Mesenteric fat pad (tissue), 1 donor: ENCODE measurements at places on chromosomes 5 and 9.

DNA sequence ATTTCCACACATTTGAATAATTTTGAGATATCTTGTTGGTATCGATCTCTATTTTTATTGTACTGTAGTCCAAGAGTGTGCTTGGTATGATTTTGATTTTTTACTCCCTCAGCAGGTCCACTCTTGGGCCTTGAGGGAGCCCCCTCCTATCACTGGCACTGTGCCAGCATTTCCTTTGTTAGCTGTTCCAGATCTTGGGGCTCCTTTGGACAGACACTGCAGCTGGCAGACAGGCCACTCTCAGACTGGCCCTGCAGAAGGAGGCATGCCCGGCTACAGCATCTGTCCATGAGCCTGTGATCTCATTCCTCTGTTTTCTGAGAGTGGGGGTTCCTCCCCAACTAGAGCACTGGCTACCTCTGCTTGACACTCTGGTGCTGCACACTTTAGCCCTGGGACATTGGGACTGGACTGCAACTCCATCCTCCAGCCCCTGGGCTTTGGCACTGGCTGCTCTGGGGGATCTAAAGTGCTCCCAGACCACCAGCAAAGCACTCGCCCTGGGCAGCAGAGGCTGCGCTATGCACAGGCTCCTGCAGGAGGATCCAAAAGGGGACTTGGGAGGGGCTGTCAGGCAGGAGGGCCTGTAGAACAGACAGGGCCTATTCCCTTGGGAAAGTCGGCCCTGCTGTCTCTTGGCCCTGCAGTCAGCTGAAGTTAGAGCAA lies 271.3 kb upstream of the DMAC1 start:
- DNase-seq, result no peak

- DNase-seq, result no peak
Observed at GRCh38 chr5:31443572-31443971, 88.3 kb downstream of the DROSHA start.

DNA sequence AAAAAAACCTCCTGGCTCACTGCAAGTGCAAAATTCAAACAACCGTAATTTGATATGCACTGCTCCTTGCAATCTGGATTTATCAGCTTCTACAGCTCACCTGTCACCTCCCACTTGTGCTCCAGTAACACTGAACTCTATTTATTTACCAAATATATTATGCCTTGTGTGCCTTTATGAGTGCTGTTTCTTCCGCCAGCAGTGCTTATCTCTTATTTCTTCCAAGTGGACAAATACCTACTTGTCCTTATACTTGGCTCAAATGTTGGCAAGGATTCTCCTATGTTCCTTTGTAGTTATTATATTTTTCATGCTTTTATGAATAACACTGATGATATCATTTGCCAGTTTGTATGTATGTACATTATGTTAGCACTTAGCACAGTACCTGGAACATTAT lies 145.7 kb upstream of the ARRDC3 start:
- no peak for DNase-seq

- no peak for DNase-seq
Observed at GRCh38 chr5:169064093-169064492, 236.8 kb downstream of the SLIT3 start.

GRCh38 chr5:44389090-44389822 lies at the start of gene FGF10:
TSS of gene FGF10 (minus strand) at chr5:44389420. CDS start at chr5:44388682, 738 bp downstream.
- DNase-seq, result no peak

- DNase-seq, result no peak
Observed at GRCh38 chr5:159426694-159427093, 96.4 kb upstream of the IL12B start.

GRCh38 chr9:110626101-110626829 lies 42.3 kb upstream of the MUSK start:
- no peak for DNase-seq

DNA sequence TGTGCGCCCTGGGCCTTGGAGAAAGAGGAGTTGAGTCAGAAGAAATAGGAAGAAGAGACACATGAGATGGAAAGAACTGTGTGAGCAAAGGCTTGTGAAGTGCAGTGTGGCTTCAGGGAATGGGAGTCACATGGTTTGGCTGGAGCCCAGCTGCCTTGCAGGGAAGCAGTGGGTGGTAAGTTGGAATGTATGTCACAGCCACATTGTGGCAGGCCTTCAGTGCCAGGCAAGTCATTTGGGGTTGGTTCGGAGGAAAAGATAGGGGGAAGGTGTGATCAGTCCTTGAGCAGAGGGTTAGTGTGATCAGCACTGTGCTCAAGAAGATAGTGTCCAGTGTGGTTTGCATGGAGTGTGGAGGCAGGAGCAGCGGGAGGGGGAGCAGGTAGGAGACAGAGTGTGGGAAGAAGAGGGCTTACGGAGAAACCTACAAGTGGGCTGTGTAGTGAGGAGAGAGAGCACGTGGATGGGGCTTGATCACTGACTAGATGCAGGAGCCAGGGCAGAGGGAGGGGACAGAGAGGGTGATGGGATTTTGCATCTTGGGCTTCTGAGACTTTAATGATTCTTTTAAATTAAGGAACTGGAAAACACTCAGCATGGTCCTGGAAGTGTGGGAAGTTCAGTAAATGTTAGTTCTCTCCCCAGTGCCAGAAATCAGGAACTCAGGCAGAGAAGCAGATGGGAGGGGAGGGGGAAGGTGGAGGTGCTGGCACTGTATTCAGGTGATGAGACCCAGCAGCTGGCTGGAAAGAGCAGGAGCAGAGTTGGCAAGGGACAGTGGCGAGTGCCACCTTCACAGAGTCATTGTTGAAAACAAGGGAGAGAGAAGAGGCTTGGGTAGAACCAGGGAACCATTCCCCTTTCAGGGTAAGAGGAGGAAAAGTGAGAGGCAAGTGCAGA lies 46.6 kb downstream of the ARHGAP26 start:
- no peak for DNase-seq

- DNase-seq, result no peak
Observed at GRCh38 chr9:126307322-126308061, 19.1 kb upstream of the MVB12B start.

DNA sequence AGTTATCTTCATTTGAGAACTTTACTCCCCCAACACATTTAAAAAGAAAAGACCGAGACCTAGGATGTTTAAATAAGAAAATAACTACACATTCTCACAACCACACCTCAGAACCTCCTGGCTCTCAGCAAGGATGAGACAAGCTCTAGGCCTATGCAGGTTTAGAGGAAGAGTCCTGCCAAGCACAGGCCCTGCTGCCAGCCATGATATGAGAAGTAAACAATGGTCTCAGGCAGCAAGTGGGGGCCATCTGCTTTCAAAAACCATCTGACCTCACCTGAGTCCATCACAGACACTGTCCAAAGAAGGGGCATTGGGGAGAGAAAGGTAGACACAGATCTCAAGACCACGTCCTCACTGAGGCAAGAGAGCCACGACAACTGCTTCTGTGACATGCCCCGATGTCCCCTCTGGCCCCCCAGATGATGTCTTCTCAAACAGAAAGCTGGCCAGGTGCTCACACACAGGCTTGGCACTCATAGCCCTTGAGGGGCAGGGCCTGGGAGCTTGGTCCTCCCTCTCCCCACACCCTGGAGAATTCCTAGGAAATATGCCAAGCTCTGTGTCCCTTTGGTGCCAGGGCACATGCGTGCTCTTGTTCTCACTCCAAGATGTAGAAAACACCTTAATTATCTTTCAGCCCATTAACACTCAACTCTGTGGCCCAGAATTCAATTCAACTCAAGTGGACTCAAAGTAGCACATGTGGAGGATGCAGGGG lies 150.4 kb downstream of the FSTL4 start:
- peak; percentile 60 for DNase-seq

GRCh38 chr5:17089690-17090089 lies 127.7 kb upstream of the BASP1 start:
- no peak for DNase-seq

DNA sequence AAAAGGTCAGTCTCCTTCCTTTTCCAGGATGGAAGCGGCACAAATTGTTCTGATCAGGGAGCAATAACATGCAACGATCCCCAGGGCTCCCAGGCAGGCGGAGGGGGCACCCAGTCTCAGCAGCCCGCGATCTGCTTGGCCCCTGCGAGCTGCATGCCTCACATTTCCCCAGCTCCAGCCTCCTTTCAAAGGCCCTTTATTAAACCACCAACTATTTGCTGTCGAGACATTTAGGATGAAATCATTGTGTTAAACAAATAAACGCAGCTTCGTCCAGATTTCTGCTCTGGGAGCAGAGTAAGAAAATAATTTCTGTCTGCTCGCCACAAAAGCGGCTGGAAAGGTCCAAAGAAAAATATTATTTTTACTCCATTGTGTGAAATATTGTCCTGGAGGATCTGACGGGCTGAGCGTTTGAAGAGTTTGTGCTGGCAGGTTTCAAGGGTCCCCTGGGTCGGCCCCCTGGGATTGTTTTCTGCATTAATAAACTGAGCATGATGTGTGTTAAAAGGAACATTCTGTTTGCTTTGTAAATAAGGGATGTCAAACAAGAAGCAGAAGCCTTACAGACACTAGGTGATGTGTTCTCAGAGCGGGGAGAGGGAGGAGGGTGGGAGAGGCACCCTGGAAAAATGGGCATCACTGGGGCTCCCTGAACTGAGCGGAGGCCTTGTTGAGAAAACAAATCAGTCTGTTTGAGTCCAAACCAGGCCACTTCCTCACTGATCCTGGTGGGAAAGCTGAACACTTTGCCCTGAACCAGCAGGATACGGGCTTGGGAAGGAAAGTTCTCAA lies 110.1 kb downstream of the FOXD1 start:
- no peak for DNase-seq

GRCh38 chr5:17143335-17143734 lies 74.1 kb upstream of the BASP1 start:
- no peak for DNase-seq

- no peak for DNase-seq
Observed at GRCh38 chr9:13013991-13014883, 239.4 kb downstream of the LURAP1L start.

DNA sequence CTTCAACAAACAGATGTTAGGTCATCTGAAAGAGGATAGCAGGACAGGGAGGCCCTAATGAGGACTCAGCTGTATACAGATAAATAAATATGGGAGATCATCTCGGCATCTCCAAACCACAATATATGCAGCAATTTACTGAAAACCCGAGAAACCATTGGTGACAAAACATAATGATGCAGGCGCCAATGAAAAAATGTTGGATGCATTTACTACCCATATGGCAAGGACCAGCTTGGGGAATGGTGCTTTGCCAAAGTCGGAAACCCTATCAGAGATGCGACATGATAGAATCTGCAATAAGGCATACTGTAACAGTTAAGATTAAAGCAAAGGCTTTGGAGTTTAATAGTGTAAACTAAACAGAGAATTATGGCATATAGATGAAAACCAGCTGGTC lies 92.0 kb downstream of the SNCAIP start:
- DNase-seq, result no peak
